ENCODE measurements at places on chromosomes 4 and X.

DNA sequence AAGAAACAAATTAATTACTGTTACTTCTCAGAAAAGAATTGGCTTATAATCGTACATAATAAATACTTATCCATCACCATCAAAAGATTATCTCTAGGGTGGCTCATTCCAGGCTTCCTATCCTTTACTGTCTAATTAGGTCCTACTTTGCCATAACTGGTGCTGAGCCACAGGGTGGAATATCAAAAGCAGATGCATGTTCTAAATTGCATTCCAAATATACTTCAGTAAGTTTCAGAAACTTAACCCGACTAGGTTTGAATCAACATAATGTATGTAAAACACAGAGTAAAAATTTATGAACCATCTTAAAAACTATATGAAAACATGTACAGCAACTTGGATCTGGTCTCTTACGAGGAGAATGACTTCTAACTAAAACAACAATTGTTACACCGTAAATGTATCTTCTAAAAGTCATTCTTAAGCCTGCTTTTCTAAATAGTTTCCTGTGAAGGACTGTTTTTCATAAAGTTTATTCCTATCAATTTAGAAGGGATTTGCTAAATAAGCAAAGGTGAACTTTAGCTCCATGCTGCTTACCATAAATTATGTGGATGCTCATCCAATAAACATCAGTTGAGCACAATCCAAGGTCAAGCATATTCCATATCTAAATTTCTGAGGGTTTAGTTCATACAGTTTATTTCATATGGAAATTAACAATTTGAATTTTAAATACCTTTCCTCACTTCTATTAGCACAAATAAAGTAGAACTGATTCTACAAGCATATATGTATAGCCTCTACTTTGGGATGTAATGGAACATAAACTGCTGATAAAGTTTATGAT lies 13.4 kb downstream of the ZAR1 start:
- DNase-seq: no peak

DNA sequence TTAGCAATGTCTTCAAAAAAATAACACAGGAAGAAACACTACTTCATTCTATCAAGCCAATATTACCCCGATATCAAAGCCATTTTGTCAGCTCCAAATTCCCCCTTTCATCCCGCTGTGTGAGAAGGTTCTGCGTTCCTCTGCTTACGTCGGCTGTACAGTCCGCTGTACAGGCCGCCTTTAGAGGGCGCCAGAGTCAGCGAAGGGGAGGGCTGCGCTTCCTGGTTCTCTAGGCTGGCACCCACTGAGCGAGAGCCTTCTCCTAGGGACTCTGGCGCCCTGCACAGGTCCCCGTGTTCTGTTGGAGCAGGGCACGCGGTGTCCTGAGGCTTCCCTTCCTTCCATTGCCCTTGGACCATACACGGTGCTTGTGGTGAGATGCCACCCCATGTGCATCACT lies 25.3 kb upstream of the CT45A1 start:
- DNase-seq: no peak

- DNase-seq: no peak
Measured at GRCh38 chr4:20625426-20625825, 74.8 kb upstream of the PACRGL start.

GRCh38 chrX:102517326-102517725 lies 787 bp upstream of the TMSB15A start:
- DNase-seq: no peak

GRCh38 chr4:155722336-155722735 lies 36.5 kb upstream of the GUCY1B1 start:
- no peak for DNase-seq

DNA sequence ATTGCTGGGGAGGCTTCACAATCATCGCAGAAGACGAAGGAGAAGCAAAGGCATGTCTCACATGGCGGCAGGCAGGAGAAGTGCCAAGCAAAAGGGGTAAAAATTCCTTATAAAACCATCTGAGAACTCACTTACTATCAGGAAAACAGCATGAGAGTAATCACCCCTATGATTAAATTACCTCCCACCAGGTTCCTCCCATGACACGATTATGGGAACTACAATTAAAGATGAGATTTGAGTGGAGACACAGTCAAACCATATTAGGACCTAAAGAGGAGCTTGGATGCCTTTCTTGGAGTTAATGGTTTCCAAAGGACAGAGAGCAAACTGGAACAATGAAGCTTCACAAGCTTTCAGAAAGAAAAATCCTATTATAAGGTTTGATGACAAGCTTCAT lies 168.4 kb upstream of the SMARCAD1 start:
- DNase-seq: no peak

DNA sequence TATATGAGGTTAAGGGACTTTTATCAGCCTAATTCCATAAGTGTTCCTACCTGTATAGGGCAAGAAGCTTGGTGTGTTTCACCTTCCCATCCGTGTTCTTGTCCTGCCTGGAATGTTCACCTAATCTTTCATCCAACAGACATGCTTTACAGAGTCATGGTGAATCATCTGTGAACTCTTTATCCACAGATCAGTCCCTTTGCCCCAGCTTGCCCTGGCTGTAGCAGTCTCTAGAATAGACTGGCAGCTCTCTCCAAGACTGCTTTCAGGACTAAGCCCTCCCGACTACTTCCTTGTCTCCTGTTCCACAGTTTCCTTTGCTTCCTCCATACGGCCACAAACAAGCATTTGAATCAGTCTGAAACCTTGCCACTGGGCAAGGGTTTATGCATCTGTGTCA lies 177.9 kb upstream of the IL15 start:
- no peak for DNase-seq

- DNase-seq: no peak
Measured at GRCh38 chrX:153458476-153458875, 11.9 kb downstream of the HAUS7 start.

DNA sequence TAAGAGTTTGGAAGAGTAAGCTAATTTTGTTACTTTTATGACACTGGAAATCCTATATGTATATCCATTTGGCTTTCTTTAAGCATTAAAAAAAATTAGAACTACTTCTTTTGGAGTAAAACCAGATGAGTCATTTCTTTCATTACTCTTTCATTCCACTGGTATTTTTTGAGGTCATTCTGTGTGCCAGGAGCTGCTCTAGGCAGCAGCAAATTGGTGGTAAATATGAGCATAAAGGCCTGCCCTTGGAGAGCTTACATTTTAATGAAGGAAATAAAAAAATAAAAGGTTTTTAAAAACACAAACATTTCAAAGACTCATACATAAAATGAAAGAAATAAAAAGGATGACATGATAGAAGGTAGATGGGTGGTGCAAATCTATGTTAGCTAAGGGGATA lies 37.4 kb downstream of the MID1 start:
- no peak for DNase-seq

GRCh38 chrX:136584545-136584944 lies 52.5 kb downstream of the VGLL1 start:
- DNase-seq: no peak

- no peak for DNase-seq
Measured at GRCh38 chr4:136540747-136541146, 991.5 kb downstream of the PCDH18 start.

DNA sequence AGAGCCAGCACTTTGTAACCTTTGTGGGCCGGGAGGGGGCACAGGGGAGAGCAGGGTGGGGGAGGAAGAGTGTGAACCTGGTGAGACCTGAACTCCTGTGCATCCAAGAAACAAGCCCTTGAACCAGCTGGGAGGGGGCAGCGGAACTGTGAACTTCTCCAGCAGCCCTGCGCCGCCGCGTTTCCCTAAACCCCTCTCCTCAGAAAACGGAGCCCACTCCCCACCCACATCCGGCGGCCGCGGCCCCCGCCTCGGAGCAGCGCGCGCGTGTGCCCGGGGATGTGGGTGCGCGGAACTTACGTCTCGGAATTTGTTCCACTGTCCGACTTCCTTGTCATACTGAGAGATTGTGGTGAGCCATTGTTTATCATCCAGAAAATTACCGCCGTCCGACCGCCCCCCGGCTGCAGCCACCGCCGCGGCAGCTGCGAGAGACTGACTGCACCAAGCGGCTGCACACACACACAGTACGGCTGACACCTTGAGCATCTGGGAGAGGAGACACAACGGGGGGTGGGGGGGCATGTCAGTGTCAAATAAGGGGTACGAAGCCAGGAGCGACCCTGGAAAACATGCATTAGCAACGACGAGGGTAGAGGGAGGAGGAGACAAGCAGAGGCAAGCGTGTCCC lies 494 bp downstream of the SPOCK3 start:
- no peak for DNase-seq

DNA sequence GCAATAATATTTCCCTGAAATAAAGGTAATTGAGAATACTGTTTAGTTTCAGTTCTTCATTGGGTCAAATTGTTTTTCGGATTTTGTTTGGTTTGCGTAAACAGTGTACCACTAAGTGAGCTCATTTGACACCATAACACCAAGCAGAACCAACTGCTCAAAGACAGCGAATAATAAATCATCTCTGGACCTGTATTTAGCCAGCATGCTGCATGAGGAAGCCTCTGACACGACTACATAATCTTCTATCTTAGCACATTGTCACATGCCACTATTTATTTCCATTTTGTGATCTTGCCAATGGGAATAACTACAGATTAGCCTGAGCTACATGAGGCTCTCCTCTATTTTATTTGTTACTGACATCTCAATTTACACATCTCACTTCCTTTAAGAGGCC lies 12.1 kb upstream of the PRKG2 start:
- no peak for DNase-seq

- DNase-seq: no peak
Measured at GRCh38 chr4:47721892-47722575, 115.8 kb downstream of the CORIN start.

DNA sequence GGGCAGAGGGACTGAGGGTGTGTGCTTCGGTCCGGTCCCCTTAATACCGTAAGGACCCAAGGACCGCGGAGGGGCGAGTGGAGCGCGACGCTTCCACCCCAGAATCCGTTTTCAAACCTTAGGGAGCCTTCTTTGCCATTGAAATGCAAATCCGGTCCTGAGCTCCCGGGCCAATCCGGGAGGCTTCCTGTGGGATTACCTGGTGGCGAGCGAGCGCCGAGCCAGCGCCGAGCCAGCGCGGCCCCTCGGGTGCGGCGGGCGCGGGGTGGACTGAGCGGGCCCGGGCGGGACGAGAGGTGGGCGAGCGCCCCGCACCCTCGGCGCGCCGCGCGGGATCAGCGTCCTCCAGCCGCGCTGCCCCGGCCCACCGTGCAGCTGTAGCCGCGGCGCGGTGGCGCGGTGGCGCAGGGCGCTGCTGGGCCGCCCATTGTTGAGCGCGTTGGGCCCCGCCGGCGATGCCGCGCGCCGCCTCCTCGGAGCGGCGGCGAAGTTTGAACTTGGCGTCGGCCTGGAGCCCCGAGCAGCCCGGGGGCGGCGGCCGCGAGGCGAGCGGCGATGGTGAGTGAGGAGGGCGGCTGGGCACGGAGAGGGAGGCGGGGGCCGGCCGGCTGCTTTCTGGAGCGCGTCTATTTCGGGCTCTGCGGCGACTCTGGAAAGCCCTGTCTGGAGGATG lies 208.7 kb downstream of the SOWAHB start:
- no peak for DNase-seq

DNA sequence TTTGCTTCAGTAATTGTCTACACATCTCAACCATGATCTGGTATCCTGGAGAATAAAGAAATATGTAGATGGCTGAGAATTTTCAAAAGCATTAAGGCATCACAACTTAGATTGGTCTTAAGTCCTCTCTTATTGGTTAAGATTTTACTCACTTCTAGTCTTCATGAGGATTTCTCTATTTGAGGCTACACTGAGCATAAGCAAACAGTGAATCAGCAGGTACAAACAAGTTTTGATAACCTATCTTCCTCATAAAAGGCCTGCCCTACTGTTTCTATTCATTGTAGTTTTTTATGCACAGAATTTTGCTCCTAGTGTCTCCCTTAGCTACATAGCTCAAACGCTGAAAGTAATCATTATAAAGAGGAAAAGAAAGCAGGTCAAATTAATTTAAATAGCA lies 460.7 kb upstream of the RPS6KA3 start:
- DNase-seq: no peak

DNA sequence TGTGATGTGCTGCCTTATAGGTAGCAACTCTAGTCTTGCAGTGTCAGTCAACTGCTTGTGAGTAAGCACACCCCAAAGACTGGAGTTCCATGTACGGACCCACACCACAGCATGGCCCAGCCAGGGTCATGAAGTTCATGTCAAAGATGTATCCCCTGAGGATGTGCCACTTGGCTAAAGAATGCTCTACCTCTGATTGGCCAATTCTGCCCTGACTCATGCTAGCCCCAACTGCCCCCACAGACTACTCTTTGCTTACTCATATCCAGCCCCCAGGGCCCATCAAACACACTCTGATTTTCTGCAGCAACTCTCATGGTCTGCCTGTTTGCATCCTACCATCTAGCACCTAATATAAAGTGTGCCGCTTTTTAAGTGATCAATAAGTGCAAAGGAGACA lies 62.5 kb downstream of the CHRDL1 start:
- no peak for DNase-seq

DNA sequence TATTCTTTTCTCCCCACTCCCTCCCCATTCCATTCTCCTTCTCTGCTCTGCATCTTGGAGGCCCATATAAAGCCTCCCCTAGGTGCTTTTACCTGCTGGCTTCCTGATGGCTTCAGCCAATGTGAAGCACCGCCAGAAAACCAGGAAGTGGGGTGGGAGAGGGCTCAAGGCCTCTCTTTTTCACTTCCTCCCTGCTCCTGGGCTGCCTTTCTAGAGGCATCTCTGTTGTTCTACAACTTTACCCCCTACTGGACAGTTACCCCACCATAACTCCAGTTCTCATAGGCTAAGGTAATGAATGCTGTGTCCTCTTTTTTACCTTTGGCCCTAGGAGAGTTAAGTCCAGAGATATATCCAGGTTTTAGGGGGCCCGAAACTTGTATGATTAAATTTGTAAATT lies 62.4 kb upstream of the PPARGC1A start:
- DNase-seq: no peak

DNA sequence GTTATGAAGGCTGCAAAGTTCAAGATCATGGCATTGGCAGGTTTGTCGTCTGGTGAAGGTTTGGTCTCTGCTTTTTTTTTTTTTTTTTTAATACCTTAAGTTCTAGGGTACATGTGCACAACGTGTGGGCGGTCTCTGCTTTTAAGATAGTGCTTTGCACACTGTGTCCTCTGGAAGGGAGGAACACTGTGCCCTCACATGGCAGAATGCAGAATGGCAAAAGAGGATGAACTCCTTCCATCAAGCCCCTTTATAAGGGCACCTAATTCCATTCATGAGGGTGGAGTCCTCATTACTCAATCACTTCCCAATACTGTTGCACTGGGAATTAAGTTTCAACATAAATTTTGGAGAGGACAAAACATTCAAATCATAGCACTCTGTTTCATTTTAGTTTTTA lies 101.4 kb downstream of the GLRA2 start:
- no peak for DNase-seq

- DNase-seq: no peak
Measured at GRCh38 chr4:124423160-124423559, 289.4 kb downstream of the ANKRD50 start.

GRCh38 chr4:169963998-169964397 lies 62.2 kb downstream of the MFAP3L start:
- DNase-seq: no peak

GRCh38 chr4:172344308-172344938 lies 531.2 kb downstream of the GALNTL6 start:
- no peak for DNase-seq

- no peak for DNase-seq
Measured at GRCh38 chrX:136271300-136271699, 20.1 kb upstream of the MAP7D3 start.
